ENCODE measurements at places on chromosomes 7 and 10.

- DNase-seq, result no peak
Observed at GRCh38 chr10:31939797-31940708, 11.4 kb upstream of the ARHGAP12 start.

DNA sequence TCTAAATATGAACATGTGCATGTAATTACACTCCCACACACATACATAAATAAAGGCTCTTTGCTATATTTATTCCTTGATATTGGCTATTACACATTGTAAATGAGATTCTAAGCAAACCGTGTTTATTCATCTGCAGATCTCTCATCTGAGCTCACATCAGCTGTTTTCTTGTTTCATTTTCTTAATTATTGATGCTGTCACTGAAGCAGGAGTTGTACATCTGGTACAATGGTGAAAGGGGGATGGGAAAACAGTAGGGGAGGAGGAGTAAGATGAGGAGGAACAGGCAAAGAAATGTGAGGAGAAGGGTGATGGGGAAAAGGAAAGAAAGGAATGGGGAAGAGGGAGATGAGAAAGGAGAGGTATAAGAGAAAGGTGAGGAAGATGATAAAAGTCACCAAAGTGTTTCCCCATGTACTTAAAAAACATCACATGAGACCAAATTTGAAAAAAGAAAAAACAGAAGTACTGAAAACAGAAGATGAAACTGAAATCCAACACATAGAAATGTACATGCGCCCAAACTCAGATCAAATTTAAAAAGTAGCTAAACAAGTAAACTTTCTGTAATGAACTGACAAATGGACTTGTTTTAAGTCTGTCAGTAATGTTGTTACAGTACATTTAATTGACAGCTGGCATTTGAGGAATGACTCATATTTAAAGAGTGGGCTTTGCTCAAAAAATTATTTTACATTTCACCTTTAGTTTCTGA lies 472.2 kb downstream of the ARL4A start:
- DNase-seq, result no peak

GRCh38 chr7:134636008-134636449 lies 10.6 kb upstream of the BPGM start:
- DNase-seq, result no peak

DNA sequence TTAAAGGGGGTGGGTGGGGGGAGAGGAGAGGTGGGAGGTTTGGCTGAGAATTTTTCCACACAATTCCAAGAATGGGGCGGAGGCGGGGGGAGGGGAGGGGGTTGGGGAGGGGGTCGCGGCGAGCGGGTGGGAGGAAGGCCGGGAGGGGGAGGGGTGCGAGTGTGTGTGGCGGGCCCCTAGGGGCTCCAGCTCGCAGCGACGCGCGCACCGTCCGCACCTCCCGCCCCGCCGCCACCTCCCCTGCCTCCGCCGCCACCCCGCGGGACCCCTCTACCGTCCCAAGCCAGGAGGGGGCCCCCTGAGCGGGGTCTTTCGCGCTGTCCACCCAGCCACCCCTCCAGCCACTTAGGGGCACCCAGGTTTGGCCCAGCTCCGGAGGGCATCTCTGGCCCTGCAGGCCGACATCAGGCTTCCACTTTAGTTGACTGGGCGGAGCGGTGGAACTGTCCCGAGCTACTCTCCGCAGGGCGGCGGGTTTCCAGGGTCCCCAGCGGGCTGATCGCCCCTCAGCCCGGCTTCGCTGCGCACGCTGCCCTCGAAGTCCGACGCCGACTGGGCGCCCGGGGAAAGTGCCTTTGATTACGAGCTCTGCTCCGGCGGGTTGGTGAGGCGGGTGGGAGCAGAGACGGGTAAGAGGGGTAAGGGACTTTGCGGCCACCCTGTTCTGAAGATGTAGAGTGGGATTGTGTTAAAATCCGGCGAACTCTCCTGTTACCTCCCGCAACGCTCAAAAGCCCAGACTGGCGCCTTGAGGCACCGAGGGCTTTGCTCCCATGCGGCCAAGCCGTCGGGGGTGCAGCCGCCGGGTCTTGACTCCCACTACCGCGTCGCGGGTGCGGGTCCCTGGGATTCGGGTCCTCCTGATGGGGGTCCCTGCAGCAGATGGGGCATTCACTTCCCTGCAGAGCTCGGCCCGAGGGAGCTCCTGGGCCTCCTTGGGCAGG lies 1.8 kb upstream of the VAX1 start:
- DNase-seq, result no peak

- no peak for DNase-seq
Observed at GRCh38 chr10:93762979-93763391, 5.2 kb downstream of the LGI1 start.

- no peak for DNase-seq
Observed at GRCh38 chr7:69919426-69920111, 321.3 kb downstream of the AUTS2 start.

DNA sequence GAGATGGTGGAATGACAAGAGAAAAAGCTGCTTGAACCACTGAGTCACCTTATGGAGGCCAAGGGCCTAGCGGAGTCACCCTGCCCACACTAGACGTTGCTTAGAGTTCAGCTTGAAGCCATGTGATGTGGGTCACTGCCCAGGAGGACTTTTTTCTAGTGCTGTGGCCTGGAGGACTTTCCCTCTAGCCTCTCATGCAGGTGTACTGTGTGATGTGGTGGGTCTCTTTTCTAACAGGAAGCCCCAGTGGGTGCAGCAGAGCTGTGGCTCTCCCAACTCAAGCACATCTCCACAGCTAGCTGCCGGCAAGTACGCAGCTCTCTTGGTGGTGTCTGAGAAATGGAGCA lies 13.6 kb downstream of the POR start:
- no peak for DNase-seq

DNA sequence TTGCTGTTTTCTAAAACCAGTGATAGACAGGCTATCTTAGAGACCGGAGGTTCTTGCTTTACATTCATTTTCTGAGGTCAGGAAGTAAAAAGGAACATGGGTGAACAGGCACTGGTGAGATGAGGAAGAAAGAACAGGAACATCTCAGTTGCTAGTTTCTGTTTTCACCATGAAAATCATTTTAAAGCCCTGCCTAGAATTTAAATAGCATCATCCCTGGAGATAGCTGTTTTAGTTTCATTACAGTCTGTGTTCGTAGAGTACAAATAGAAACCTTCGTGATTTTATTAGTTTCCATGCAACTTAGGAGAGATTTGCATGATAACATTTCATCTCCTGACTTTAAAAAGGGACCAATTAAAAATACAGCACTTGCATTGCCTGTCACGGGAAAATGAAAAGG lies 14.7 kb downstream of the KCNMA1 start:
- no peak for DNase-seq

DNA sequence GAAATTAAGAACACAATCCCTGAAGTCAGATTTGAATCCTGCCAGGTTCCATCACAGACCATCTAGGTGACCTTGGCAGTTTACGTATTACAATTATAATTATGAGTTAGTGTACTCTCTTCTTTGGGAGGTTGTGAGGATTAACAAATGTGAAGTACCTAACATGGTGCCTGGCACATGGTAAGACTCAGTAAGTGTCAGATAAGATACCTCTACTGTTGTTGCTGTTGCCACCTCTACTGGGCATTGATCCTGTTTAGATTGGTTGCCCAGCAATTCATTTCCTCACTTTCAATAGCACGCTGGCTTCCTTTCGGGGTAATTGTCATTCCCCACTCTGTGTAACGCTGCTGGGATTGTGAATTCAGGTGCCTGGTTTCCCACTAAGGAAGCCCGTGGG lies 31.7 kb upstream of the HGF start:
- no peak for DNase-seq

DNA sequence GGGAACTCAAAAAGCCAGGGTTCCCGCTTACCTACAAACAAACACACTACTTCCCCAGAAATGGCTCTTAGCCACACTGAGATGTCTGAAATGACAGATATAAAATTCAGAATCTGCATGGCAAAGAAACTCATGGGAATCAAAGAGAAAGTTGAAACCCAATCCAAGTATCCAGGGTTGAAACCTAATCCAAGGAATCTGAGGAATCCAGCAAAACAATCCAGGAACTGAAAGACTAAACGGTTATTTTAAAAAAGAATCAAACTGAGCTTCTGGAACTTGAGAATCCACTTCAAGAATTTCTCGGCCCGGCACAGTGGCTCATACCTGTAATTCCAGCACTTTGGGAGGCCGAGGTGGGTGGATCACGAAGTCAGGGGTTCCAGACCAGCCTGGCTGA lies 568.8 kb downstream of the POM121L12 start:
- no peak for DNase-seq
